Mesenteric fat pad (tissue), 1 donor: ENCODE measurements at places on chromosomes 1 and 21. TPM values are rescaled to one million over a fixed set of nuclear protein-coding genes. Genes with fewer than 3 reads are reported as not detected.
A peak's percentile ranks its signal among the peaks of the same experiment; 100 is the strongest.

Gene SLC5A9
- total RNA-seq = 1.0 TPM

Gene SPATA46
- not detected for total RNA-seq

Gene U2AF1
- 24.1 TPM for total RNA-seq

Gene TTC39A
- 0.45 TPM for total RNA-seq

Gene IL12RB2
- total RNA-seq = 3.4 TPM

Gene SNAPIN
- 44.5 TPM for total RNA-seq

Gene RAB7B
- total RNA-seq = 6.0 TPM

Gene ORC1
- 0.35 TPM for total RNA-seq

DNA sequence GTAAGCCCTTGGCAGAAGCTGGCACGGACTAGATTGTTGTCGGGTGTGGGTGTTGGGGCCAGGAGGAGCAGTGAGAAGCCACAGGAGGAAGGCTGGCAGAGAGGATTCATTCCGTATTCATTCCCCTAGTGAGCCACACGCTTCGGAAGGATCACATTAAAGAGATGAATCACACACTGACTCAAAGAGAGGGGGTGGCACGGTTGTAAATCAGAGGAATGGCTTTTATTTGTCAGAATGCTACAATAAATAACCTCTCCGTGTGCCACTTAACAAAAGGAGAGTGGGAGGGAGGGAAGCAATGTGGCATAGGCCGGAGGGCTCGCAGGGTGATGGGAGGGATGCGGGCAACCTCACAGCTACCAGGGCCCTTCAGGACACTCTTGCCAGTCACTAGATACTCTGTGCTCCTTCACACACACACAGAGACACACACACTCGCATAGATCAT, 135.5 kb downstream of the HIVEP3 start:
- DNase-seq = no peak

DNA sequence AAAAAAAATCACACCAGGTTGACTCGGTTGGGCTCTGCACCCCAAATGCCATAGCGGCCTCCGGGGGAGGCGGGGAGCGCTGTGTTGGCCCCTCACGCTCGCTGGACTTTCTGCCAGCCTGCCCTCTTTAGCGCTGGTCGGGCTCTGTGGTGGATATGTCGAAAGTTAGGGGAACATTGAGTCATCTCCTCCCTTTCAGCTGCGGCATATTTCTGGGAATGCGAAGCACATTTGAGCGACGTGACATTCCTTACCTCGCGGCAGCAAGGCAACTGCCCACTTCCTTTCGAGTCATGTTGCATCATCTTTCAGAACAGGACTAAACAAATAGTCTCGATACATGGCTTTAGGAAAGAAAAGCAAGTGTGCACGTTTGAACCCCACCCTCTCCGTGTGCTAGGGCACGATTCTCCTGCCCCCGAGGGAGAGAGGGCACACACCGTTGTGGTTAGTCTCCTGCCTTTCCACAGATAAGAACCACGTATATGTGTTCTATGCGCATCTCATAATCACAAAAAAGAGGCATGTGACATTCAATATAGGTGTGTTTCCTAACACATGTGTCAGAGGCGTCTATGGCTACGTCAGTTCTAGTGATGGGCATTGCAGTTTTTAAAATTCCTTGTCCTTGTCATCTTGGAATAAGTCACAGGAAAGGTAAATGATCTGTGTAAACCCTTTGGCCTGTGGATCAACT, 105.9 kb upstream of the SLC45A1 start:
- no peak for DNase-seq

DNA sequence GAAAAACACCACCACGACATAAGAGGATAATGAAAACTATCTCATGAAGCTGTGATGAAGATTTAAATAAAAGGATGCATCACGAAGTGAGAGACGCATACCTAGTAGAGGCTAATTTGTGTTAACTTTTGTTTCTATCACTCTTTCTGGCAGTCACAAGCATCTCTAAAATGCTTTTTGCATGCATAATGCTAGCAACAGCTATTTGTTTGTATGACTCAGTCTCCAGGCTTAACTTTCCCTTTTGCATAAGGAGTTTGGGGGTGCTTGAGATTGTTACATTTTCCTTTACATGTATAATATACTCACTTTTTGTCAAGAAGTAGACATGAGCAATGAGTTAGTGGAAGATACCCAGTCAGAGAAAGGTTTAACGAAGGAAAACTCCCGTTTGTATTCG, 385.4 kb downstream of the DISC1 start:
- no peak for DNase-seq

- no peak for DNase-seq
These were observed 10.8 kb downstream of the SLC45A3 start for GRCh38 chr1:205669341-205670149.

DNA sequence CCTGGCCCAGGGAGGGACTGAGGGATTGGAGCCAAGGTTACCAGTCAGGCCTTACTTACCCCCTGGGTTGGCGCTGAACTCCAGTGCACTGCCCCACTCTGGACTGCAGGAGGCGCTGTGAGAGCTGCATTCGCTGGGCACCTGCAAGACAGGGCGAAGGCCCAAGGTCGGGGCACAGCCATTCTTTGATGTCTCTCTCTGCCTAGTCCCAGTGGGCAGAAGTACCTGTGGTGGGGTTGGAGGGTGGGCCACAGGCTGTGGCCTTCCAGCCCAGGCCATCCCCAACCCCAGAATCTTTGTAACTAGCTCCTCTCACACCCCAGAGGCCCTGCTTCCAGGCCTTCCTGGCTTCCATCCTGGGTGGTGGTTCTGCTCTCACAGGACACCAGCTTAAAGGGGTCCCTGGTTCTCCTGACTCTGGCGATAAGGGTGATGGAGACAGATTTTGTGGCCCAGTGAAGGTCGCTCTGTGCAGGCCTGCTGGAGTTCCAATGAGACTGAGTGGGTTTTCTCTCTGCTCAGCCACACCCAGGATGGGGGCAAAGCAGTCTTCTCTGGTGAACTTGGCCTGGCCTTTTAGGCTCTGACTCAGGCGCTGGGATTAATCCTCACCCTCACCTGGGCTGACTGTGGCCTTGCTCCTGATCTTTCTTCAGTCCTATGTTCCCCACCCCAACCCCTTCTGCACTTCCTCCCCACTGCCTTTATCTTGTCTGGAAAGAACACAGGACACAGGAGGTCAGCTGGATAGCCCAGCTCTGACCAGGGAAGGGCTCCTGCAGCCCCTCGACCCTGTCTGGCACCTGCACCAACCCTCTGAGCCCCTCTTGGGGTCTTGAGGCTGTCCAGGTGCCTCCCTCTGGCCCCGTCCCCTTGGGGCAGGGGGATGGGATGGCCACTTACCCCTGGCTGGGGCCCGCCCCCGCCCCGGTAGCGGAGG, 954 bp downstream of the MYOG start:
- DNase-seq = no peak

DNA sequence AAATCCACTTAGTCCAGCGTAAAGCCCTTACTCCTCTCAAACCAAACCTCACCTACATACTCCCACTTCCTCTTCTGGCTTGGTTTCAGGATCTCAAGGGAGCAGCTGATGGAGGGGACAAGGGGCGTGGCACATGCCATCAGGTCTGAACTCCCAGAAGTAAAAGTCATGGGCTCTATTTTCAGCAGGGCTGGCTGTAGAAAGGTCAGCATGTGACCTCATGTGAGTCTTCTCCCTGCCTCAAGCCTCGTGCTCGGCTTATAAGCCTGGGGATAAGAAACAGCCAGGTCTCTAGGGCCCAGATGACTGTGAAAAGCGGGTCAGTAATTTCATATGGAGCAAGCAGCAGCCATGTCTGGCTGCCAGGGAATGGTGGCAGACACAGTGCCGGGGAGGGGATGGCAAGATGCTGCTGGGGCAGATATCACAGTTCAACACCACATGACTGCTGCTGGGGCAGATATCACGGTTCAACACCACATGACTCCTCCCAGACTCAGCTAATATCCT, 227.9 kb downstream of the KCNH1 start:
- no peak for DNase-seq

GRCh38 chr1:171800342-171800741, 18.9 kb downstream of the METTL13 start:
- no peak for DNase-seq

DNA sequence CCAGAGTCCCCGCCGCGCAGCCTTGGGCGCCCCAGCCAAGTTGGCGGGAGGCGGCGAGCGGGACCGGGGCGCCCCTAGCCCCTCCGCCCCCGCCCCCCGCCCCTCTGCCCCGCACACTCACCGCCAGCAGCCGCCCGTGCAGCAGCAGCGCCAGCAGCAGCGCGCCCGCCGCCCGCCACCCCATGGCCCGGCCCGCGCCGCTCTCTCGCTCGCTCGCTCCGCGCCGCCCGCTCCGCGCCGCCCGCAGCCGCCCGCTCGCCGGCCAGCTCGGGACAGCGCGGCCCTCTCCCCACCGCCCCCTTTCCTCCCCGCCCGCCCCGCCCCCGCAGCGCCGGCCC, at the start of gene HSPG2:
HSPG2 (minus strand) TSS at position 277 of the 338 bp plus-strand sequence; CDS start at position 184, 93 bp downstream.
- DNase-seq = no peak

GRCh38 chr1:228210712-228211530, 3.1 kb downstream of the OBSCN start:
- peak; percentile 67 for DNase-seq

GRCh38 chr1:6603238-6603914, 707 bp upstream of the KLHL21 start:
- DNase-seq = no peak

DNA sequence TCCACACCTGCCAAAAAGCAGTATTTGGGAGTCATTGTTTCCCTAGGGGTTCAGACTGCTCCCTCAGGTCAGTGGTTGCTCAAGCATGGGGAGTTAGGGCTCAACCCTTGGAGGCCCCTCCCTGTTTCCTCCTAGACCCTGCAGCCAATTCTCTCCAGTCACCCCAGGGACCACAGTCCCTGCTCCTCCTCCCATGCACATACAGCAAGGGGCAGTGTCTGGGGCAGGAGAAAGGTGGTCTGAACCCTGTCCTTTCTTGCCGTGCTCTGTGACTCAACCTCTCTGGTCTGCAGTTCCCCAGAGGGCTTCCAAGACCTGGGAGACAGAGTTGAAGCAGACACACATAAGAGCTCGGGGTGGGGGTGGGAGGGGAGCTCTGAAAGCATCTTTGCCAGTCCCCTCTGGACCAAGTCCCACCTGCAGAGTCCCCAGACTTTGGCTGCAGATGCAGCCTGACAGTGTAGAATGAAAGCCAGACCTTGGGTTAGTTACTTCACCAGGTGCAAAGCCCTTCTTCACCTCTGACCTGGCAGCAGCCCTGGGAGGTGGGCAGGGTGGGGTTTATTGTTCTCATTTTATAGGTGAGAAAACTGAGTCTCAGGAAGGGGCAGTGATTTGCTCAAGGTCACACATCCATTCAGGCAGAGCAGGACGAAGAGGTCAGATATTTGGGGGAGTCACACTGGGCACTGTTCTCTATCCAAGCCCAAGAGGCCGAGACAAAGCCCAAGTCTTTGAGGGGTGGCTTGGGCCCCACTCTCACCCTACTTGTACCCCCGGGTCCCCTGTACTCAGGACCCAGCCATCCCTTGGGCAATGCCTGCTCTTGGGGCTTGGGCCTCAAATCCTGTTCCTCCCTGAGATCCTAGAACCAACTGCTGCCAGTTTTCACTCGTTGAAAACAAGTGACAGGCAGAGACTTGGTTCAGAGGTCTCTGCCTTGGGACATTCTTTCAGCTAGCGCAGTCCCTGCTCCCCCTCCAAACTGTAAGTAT, 748 bp downstream of the PDZK1IP1 start:
- peak; percentile 64 for DNase-seq

DNA sequence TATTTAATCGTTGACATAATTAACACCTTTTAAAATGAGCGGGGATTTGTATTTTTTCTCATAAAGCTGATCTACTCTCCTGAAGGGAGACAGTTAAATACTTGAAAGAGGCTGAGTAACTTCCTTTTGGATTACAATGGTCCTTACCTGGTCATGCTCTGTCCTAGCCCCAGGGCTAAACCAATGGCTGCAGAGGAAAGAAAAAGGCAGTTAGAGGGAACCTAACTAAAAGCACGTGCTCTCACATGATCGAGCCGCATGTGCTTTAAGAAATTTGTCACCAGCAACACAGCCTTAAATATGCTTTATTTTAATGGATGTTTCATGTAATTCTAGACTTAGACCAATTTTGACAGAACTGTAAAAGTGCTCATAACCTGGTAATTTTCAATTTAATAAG, 132.7 kb downstream of the GPATCH2 start:
- DNase-seq = no peak

DNA sequence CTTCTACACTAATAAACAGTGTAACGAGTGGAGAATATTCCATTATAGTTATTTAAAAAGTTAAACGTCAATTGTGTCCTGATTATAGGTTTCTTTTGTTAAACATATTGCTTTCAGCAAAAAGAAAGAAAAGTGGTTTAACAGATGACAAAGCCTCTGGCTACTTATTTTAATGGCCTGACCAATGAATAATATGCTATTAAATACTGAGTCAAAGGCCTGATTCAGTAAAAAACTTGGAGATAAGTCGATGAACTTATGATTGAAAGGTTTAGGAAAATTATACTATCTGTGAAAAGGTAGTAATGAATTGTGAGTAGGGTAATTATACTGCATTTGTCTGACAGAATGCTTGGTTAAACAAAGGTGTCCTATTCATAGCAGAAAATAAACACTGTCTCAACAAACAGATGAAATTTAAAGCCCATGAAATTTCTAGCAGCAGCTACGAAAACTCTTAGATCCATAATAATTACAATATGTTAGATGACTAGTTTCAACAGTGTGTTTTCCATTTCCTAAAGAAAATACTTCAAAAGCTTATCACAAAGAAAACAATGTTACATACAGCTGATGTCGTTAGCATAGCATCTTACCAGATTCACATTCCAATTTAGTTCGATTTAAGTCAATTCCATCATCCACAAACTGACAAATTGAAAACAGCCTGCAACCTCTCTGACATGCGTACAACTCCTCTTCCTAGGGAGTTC, 6.2 kb downstream of the TMEM59 start:
- no peak for DNase-seq

GRCh38 chr1:220421508-220421907, 106.4 kb upstream of the MARK1 start:
- no peak for DNase-seq

DNA sequence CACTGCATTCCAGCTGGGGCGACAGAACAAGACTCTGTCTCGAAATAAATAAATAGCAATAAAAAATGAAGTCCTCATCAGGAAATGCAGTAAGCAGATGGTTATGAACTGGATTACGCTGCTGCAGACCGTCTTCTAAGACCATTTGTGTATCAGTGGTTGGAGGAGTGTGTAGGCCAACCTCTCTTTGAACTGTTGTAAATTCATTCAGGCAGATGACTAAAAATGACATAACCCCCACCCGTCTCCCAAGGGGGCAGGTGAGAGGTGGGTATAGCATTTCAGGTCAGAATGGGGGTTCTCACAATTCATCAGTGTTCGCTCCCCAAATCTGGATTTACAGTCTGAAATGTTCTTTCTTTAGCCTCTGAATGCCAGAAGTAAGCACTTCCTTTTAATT, 177.3 kb downstream of the KIF26B start:
- no peak for DNase-seq

DNA sequence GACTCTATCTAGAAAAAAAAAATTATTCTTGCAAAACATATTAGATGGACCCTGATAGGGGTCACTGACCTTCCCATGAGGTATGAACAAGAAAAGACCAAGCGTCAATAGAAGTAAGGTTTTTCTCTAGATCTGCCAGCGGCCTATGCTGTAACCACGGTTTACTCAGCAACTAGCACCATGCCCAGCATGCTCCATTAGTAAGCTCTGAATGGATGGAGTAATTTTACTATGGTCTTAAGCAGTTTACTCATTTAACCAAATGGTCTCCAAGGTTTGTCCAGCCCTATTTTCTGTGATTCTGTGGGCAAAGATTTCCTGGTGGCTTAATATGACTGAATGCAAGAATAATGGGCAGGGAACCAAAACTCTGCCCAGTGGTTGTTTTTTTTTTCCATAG, 113.9 kb downstream of the ADSS2 start:
- DNase-seq = no peak

GRCh38 chr21:39601187-39601928, 11.4 kb upstream of the B3GALT5 start:
- DNase-seq = no peak

- no peak for DNase-seq
These were observed 1.1 kb downstream of the UBE2J2 start for GRCh38 chr1:1272341-1273208.
